ENCODE measurements at places on chromosomes 7 and 10.

GRCh38 chr10:75926763-75927162 lies 495.3 kb downstream of the LRMDA start:
- no peaks in the 10 kb centered on the region for H3K4me1 ChIP-seq
- no peak overlapping the region for H3K27ac ChIP-seq
- no peak overlapping the region for H3K4me3 ChIP-seq
- no peaks in the 10 kb centered on the region for H3K36me3 ChIP-seq

GRCh38 chr10:4083509-4084003 lies 298.5 kb upstream of the KLF6 start:
- no peaks in the 10 kb centered on the region for H3K27me3 ChIP-seq
- no peak for DNase-seq
- H3K4me3 ChIP-seq, result no peak overlapping the region
- no peaks in the 10 kb centered on the region for H3K36me3 ChIP-seq
- no peak overlapping the region for H3K27ac ChIP-seq
- peaks cover 22% of the 10 kb centered on the region for H3K4me1 ChIP-seq

GRCh38 chr10:5500910-5501309 lies 1.5 kb upstream of the CALML5 start:
- no peak for DNase-seq
- no peak overlapping the region for H3K4me3 ChIP-seq
- H3K4me1 ChIP-seq, result no peaks in the 10 kb centered on the region
- peaks cover 15% of the 10 kb centered on the region for H3K27me3 ChIP-seq

DNA sequence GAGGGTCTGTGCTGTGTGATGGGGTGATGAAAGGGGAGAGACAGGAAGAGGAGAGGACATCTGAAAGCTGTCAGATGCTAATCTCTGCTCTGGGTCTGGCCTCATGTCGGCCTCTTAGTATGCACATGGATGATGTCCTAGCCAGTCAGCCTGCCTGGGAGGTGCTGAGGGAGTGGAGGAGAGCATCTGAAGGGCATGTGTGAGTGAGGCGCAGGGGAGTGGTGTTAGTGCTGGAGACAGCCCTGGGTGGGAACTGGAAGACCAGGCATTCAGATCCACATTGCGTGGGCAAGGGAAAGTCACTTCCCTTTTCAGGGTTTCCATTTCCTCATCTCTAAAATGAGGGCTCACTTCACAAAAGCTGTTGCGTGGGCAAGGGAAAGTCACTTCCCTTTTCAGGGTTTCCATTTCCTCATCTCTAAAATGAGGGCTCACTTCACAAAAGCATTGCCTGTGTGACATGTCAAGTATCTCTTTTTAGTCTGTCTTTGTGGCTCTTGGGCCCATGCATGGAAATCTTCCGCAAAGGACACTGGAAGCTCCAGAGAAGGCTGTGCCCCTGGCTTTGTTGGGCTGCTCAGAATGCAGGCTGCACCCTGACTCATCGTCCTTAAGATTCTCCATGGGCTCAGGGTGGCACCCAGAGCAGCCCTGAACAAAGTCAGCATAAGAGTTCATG lies 10.0 kb downstream of the SFTPD start:
- H3K4me1 ChIP-seq, result peaks cover 26% of the 10 kb centered on the region
- peak; percentile 30 for DNase-seq
- H3K4me3 ChIP-seq, result no peak overlapping the region
- no peaks in the 10 kb centered on the region for H3K27me3 ChIP-seq

DNA sequence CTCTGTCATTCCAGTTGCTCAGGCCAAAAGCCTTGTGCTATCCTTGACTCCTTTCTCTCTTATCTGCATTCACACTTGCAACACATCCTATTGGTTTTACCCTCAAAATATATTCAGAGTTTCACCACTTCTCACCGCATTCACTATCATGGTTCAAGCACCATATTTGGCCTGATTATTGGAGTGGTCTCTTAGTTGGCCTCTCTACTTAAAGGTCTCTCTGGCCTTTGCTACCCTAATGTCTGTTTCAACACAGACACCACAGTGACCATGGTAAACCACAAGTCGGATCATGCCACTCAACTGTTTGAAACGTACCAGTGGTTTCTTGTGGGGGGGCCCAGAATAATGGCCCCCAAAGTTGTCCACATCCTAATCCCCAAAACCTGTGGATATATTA lies 15.2 kb upstream of the PDZD8 start:
- no peaks in the 10 kb centered on the region for H3K36me3 ChIP-seq
- no peaks in the 10 kb centered on the region for H3K4me1 ChIP-seq
- no peak for DNase-seq

GRCh38 chr7:43533801-43534479 lies 49.0 kb upstream of the STK17A start:
- no peaks in the 10 kb centered on the region for H3K36me3 ChIP-seq
- DNase-seq, result no peak
- H3K27ac ChIP-seq, result no peak overlapping the region
- peaks cover 2% of the 10 kb centered on the region for H3K27me3 ChIP-seq

DNA sequence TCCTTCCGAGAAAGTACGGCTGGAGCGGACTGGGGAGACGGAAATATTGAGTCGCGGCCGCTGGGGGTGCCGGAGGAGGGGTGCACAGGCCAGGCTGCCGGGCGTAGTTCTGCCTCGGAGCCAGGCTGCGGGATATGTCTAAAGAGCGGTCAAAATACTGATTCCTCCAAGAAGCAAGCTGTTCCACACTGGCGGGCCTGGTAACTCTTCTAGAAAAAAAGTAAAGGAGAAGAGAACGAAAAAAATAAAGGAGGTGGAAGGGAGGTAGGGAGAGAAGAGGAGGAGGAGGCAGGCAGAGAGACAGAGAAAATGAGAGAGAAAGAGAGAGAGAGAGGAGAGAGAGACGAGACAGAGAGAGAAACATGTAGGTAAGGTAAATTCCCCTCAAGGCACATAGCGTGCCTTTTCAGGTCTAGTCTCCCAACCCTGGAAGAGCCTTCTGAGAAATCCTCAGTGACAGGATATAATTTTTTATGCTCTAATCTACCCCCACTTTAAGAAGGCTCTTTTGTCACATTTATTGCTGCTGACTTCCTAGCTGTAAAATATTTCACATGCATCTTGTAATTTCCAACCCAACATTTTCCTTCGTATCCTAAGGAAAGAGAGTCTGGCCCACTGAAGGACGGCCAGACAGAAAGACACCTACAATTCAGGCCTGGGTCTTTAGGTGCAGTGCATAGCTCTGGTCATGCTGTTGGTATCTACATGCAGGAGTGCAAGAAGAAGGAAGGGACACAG lies 5.7 kb downstream of the DLX5 start:
- no peak overlapping the region for H3K27ac ChIP-seq
- H3K36me3 ChIP-seq, result no peaks in the 10 kb centered on the region
- DNase-seq, result no peak

DNA sequence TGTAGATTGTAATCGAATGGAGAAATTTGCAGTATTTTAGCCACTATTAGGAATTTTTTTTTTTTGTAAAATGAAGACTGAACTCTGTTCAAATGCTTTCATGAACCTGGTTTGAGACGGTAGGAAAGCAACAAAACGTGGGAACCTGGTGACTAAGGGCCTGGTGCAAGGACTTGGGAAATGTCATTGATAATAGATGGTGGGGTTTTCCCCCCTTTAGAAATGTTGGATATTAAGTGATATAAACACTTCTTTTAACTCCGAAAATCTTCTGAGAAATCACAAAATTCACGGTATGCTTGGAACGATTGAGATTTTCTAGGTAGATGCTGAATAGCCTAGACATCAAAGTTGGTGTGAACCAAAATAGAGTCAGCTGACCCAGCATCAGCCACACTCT lies 6.4 kb downstream of the IFIT2 start:
- no peak overlapping the region for H3K27ac ChIP-seq
- H3K4me3 ChIP-seq, result no peak overlapping the region
- H3K36me3 ChIP-seq, result peaks cover 37% of the 10 kb centered on the region
- no peak for DNase-seq
- peaks cover 2% of the 10 kb centered on the region for H3K27me3 ChIP-seq
- peaks cover 9% of the 10 kb centered on the region for H3K4me1 ChIP-seq

DNA sequence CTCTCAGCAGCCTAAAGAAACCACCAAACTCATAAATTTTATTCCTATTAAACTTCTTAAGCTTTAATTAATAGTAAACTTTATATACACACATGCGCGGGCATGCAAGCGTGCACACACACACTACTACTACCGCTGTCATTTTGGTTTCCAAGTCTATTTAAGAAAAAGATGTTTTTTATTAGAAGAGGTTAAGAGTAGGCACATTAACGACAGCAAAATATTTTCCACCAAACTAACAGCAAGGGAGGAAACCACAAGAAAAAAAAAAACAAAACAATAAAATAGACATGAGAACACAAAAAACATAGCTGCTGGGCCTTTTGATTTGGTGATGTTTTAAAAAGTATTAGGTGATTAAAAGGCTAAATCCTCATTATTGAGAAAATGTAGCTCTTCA lies 28.6 kb downstream of the RTKN2 start:
- DNase-seq, result no peak
- no peaks in the 10 kb centered on the region for H3K27me3 ChIP-seq
- no peaks in the 10 kb centered on the region for H3K36me3 ChIP-seq
- no peak overlapping the region for H3K27ac ChIP-seq
- H3K4me3 ChIP-seq, result peak overlapping the region; percentile 34

GRCh38 chr7:27515933-27516332 lies 146.8 kb downstream of the HIBADH start:
- no peak for DNase-seq
- peaks cover 2% of the 10 kb centered on the region for H3K36me3 ChIP-seq
- no peaks in the 10 kb centered on the region for H3K27me3 ChIP-seq
- H3K4me3 ChIP-seq, result no peak overlapping the region
- no peak overlapping the region for H3K27ac ChIP-seq

DNA sequence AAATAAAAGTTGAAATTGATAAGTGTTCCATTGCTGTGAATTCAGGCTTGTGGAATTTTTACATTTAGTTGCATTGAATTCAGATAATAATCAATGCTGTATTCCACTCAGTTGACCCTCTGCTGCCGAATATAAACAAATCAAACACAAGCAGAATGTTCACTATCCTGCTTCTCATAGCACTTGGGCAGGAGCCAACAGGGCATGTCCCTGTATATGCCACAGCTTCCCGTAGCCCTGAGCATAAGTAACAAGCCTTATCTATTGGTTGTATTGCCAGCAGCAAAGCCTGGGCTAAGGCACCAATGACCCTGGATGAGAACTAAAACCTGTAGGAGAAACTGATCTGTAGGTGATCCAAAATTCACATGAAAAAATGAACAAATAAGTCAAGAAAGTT lies 145.9 kb downstream of the ARHGAP12 start:
- H3K27ac ChIP-seq, result no peak overlapping the region
- no peak for DNase-seq
- H3K27me3 ChIP-seq, result no peaks in the 10 kb centered on the region
- no peaks in the 10 kb centered on the region for H3K36me3 ChIP-seq
- H3K4me1 ChIP-seq, result no peaks in the 10 kb centered on the region
- no peak overlapping the region for H3K4me3 ChIP-seq

Measured in activated naive CD8-positive, alpha-beta T cell treated with anti-CD3 and anti-CD28 coated beads, Interleukin-2, amount 50 U/mL, for 24 hours (primary cell).